Inflammatory macrophage (primary cell): ENCODE measurements at places on chromosomes 4 and X.
A peak's percentile ranks its signal among the peaks of the same experiment; 100 is the strongest.

DNA sequence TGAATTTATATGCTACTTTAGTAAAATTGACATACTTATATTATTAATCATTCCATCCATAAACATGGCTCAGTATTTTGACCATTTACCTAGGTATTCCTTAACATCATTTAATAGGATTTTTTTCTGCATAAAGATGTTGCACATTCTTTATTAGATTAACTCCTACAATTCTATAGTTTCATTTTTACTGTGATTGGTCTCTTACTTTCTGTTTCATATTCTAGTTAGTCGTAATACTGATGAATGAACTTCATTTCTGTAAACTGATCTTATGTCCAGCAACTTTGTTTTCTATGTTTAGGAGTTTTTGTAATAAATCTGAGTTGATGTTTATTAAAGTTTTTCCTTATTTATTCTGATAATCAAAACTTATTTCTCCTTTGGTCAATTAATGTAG, 278.2 kb upstream of the CXXC4 start:
- DNase-seq, result no peak

DNA sequence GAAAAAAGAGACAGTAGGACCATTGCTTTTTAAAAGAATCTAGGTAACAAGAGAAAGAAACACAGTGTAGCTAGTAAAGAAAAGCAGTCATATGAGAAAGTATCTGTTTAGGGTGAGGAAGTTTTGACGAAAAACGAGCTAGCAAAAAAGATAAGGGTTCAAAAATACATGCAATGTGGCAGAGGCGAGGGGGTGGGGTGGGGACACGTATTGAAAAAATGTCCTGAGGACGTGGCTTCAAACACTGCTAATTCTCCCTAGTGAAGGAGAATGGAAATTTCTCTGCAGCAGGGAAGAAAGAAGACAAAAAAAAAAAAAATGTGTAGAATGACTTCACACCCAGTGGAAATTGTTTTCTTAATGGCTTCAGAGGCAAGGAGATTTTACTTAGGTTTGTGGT, 856.4 kb upstream of the INTU start:
- DNase-seq, result no peak

DNA sequence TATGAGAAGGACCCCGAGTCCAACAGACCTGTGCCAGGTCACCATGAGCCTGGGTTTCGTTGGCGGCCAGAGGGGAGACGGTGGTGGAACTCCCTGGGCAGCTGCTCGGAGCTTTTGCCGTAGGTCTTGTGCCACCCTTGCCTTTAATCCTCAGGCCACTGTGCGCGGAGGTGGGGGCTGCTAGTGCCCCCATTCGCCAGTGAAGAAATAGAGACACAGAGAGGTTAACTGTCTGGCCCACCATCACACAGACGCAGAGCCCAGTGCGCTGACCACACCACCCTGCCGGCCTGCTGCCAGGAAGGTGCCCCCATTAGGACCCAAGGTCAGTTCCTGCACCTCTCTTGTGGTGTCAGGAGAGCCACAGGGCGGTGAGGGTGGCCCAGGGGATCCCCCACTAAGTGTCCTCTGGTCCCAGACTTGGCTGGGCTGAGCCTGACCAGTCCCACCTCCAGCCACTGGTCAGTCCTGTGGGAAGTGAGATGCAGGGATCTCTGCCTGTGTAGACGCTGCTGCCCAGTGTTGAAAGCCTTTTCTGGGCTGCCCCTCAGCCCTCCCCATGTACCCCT, 28.3 kb upstream of the HTRA3 start:
- DNase-seq, result no peak

DNA sequence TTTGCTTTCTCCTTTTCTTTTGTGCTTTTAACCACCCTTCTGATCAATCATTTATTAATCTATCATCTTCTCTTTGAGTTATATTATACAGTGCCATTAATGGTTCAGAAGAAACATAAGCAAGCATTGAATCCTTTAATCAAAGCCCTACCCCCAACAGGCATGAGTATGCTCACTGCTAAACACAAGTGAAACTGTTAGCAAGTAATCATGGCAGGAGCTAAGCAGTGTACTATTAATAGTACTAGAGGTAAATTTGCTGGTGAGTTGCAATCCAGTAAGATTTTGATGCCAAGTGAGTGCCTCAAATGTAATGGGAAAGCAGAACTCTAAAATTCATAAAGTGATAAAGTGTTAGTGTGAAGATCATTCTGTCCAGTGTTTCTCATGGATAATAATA, 57.2 kb downstream of the FNIP2 start:
- no peak for DNase-seq

DNA sequence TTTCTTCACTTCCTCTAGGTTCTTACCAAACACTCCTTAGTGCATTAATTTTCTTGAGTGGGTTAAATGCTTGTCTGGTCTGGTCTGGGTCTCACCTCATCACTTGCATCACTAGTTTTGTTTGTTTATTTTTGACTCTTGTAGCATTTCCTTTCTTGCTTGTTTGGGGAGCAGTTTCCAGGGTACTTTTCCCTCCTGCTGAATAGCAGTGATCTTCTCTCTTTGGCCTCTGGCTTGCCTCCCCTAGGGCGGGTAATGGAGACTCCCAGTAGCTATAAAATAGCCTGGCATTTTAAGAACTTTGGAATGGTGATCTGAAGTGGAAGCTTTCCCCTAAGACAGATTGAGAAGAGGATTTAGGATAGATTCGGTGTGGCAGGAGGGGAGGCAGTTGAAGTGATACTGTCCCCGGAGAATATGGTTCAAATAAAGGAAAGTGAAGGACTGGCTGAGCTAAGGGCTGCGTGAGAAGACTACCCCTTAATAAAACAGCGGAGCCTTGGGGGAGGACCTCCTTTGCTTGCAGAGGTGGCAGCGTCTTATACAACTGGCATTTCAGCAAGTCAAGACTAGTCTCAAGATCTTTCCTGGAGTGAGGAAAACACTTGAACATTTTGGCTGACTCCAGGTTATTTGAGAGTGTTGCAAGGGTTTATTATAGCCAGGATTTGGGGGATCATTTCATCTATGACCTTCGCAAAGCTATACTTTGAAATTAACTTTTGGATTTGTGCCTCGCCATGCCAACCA, 190.6 kb downstream of the FRAS1 start:
- DNase-seq, result no peak

GRCh38 chr4:125492957-125493356, 178.2 kb downstream of the FAT4 start:
- no peak for DNase-seq

- DNase-seq, result no peak
These were observed 13.3 kb downstream of the SRP72 start for GRCh38 chr4:56480691-56481090.

- DNase-seq, result peak; percentile 38
These were observed 76.2 kb downstream of the DOCK11 start for GRCh38 chrX:118571836-118572235.

DNA sequence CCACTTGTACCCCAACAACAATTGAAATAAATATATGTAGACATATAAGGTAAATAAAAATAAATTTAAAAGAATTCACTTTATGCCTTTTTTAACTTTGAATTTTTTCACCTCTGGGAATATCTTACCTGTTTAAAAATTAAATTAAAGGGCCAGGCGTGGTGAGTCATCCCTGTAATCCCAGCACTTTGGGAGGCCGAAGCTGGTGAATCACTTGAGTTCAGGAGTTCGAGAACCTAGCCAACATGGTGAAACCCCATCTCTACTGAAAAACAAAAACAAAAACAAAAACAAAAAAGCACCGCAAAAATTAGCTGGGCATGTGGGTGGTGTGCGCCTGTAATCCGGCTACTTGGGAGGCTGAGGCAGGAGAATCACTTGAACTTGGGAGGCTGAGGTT, 164.8 kb downstream of the AASDH start:
- no peak for DNase-seq

- DNase-seq, result no peak
These were observed 49.2 kb upstream of the HDAC8 start for GRCh38 chrX:72621625-72622485.

DNA sequence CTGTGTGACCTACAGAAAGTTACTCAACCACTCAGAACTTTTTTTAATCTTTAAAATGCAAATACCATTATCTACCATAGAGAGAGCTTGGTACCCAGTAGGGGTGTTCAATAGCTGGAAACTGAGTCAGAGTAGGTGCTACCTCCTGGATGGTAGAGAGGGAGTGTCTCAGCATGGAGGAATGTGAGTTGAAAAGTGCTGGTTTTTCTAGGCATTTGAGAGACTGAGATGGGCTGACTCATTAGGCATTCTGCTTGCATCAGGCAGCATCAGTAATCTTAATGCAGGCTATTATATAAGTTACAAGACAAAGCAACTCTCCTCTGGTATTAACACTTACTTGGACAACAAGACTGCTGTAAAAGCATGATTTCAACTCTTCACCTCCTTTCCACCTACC, 70.9 kb upstream of the ARHGEF9 start:
- no peak for DNase-seq

DNA sequence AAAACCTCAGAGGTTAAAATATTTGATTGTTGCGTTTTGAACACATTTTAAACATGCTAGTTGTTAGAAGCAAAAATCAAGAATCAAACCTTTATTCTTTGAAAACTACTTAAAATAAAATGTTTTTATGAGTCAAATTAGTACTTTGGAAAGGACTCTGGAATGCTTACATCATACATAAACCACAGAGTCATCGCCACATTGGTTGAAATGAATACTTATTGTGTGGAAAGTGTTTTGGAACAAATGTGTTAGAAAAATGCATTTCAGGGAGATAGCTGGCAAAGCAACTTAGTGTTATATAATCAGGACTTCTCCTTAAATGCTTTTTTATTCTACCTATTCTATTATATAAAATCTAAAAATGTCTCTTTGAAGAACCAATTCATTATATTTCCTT, 49.4 kb upstream of the CAMK2D start:
- DNase-seq, result no peak

DNA sequence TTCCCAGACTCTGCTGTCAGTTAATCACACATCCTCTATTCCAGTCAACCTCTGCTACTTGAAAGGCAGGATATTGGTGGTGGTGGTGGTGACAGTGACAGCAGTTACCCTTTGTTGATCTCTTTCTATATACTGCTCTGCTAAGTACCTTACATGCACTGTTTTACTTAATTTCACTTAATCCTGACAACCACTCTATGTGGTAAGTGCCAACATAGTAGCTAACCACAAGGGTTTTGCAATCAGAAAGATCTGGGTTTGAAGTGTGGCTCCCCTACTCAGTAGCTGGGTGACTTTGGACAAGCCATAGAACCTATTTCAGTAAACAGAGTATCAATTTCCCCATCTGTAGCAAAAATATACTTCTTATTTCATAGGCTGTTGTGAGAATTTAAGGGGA, 24.2 kb upstream of the F9 start:
- peak; percentile 11 for DNase-seq

DNA sequence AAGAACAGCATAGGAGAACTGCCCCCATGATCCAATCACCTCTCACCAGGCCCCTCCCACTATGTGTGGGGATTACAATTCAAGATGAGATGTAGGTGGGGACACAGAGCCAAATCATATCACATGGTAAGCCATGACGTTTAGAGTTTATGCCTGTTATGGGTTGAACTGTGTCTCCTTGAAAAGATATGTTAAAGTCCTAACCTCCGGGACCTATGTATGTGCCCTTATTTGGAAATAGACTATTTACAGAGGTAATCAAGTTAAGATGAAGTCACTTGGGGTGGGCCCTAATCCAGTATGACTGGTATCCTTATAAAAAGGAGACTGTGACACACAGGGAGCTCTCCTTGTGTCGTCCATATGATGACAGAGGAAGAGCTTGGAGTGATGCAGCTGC, 25.2 kb upstream of the SLC2A9 start:
- no peak for DNase-seq

GRCh38 chr4:152494020-152494419, 41.9 kb downstream of the FBXW7 start:
- no peak for DNase-seq

DNA sequence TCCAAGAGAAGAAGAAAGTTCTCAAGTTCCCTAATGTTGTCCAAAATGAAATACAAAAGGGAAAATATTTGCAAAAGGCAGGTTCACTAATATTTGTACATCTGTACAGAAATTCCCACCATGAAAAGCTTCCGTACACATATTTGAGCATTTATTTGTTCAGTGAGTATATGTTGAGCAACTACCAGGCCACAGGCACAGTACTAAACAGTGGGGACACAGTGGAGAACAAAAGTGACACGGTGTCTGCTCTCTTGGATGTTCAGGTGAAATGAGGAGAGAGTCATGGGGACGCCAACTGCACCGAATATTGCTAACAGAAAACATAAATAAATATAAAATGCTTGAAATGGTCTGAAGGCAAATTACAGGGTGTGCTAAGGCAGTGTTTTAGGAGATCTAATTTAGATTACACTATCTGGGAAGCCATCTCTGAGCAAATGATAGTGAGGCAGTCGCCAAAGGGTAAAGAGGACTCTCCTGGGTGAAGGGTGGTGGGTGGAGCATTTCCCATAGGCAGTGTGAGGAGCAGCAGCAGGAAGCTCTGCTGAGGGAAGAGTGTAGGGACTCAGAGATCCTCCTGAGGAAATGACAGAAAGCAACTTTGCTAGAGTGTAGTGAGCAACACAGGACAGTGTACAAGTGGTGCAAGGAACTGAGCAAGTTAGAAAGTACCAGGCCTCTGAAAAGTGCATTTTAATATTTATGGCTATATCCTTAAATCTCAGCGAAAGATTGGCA, 375.2 kb downstream of the GALNTL6 start:
- DNase-seq, result no peak

GRCh38 chr4:10336471-10336870, 120.8 kb downstream of the ZNF518B start:
- DNase-seq, result no peak

GRCh38 chr4:37422102-37422501, 177.6 kb downstream of the NWD2 start:
- no peak for DNase-seq

DNA sequence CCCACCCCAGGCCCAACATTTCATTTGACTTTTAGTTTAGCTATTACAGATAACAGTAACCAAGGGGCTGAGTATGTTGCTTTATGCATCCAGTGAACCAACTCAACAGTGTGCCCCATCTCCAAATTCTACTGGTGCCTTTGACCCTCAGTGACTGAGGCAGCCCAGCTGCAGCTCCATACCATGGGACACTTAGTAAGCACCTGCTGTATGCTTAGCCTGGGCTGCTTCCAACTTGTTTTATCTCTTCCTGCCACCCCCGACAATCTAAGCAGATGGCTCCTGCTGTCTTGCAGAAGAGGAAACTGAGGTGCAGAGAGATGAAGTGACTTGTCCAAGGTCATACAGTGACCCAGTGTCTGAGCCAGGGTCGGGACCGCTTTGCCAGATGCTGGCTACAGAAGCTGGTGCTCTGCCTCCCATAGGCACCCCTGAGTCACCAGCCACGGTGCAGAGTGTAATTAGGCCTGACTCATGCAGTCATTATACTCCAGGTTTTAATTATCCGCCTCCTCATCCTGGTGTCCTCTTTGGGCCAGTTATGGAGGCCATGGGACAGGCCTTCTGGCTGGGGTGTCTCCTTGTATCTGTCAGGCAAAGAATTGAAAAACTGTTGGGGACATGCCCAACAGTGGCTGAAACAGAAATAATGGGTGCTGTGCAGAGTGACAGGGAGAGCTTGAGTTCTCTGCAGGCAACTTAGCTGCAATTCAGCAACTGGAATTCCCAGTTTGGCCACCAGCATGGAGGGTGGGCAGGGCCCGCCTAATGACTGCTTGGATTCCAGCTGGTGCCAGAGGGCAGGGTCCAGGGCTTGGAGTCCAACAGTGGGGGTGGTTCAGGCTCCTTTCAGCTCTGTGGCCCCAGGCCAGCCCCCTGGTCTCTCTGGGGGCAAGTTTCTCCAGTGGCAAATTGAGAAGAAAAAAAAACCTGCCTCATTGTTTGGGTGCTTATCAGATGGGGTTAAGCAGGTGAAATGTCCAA, 8.2 kb upstream of the GPR78 start:
- DNase-seq, result no peak
